Hepatocyte (in vitro differentiated cells): ENCODE measurements at places on chromosomes 5 and 9.

DNA sequence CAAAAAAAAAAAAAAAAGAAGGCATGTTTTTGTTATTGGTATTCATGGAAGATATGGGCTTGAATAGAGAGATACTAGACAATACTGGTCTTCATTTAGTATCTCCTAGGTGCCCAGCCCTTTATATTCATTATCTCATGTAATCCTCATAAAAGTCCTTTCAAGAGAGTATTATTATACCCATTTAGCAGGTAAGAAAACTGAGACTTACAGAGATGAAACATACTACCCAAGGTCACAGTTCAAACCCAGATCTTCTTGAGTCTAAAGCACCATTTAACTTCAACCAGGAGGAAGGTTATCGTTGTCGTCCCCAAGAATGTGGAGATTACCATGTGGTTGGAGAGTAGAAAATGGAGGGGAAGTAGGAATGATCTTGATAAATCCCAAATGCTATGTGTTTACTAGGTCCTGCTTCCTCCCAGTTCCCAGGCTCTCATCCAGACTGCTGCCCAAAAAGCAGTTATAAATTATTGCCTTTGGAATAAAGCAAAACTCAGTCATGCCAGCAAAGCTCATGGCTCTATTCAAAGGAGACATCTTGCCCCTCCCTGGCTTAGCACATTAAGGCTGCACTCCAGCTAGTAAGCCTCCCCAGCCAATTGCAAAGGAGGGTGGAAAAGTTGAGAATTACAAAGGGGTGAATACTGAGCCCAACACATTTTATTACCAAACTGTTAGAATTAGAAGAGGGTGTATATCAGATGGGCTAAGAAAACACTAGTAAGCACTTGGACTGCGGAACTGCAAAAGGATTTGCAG, 163.9 kb downstream of the PIK3R1 start:
- DNase-seq, result peak; percentile 11

GRCh38 chr5:53601570-53601969, 41.1 kb downstream of the NDUFS4 start:
- DNase-seq, result no peak

GRCh38 chr9:133119846-133120500, 1.1 kb downstream of the RALGDS start:
- DNase-seq, result no peak

- no peak for DNase-seq
Observed at GRCh38 chr9:84754461-84754860, 84.9 kb downstream of the NTRK2 start.

- DNase-seq, result no peak
Observed at GRCh38 chr5:82765765-82766164, 311.4 kb downstream of the TMEM167A start.
